ENCODE measurements at places on chromosomes 3 and 15.
A peak's percentile ranks its signal among the peaks of the same experiment; 100 is the strongest.

GRCh38 chr15:42447599-42447998 is 43.3 kb downstream of the ZNF106 start:
- no peak for DNase-seq
- peaks cover 12% of the 10 kb centered on the region for H3K4me1 ChIP-seq
- no peak overlapping the region for H3K4me3 ChIP-seq
- no peak overlapping the region for H3K27ac ChIP-seq
- H3K27me3 ChIP-seq = no peaks in the 10 kb centered on the region
- peaks cover 15% of the 10 kb centered on the region for H3K36me3 ChIP-seq

DNA sequence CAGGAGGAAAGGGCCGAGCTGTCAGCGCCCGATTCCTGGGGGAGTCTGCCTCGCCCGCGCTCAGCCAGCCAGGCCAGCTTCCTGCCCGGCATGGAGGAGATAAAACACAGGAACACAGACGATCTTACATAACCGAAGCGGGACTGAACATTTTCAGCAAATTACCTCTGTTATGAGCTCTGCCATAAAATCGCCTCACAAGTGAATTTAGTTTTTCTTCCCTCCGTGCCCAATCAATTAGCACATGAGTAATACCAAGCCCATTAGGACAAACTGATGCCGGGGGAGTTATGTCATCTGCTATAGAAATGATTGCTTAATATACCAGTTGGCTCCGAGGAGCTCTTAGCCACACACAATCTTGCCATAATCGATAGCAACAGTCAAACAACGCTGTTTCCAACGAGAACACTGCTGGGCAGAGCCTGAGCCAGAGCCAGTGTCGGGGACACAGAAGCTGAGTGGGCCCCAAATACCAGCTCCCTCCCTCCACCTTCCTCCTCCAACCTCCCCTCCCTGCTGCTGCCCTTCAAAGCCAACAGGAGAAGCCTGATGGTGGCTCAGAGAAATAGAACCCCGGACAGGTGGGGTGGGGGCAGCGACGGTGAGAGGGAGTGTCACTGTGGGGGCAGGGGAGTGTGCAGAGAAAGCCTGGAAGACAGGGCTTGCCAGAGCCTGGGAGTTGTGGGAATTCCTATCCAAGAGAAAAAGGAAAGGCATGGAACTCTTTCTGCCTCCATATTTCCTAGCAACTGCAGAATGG is 279.4 kb upstream of the TLE3 start:
- peaks cover 4% of the 10 kb centered on the region for H3K4me1 ChIP-seq
- peaks cover 21% of the 10 kb centered on the region for H3K27me3 ChIP-seq
- no peak overlapping the region for H3K27ac ChIP-seq
- H3K4me3 ChIP-seq = no peak overlapping the region
- DNase-seq = no peak

GRCh38 chr3:110495201-110495927 is 576.3 kb upstream of the NECTIN3 start:
- no peaks in the 10 kb centered on the region for H3K36me3 ChIP-seq
- H3K4me3 ChIP-seq = no peak overlapping the region
- no peak overlapping the region for H3K27ac ChIP-seq
- DNase-seq = no peak
- H3K27me3 ChIP-seq = peaks cover 4% of the 10 kb centered on the region
- H3K4me1 ChIP-seq = no peaks in the 10 kb centered on the region

DNA sequence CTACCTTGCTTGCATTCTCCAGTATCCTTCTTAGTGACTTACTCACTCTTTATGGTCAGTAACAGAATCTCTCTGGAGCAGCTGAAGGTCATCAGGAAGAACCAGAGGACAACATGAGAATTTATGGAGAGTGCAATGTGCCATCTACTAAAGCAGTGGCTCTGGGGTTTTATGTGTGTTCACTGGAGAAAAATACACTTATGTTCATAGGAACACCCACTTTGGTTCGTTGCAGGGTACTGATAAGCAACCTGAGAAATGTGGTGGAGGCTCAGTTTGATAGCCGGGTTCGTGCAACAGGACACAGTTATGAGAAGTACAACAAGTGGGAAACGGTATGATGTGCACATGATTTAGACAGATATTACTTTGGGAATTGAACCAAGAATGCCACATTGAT is 12.8 kb downstream of the CPB1 start:
- peaks cover 1% of the 10 kb centered on the region for H3K27me3 ChIP-seq
- DNase-seq = no peak
- H3K27ac ChIP-seq = no peak overlapping the region
- H3K36me3 ChIP-seq = no peaks in the 10 kb centered on the region

GRCh38 chr3:67653425-67654098 is 850 bp downstream of the SUCLG2 start:
- H3K27me3 ChIP-seq = no peaks in the 10 kb centered on the region
- DNase-seq = no peak
- H3K4me3 ChIP-seq = peak overlapping the region; percentile 86
- peaks cover 5% of the 10 kb centered on the region for H3K36me3 ChIP-seq

DNA sequence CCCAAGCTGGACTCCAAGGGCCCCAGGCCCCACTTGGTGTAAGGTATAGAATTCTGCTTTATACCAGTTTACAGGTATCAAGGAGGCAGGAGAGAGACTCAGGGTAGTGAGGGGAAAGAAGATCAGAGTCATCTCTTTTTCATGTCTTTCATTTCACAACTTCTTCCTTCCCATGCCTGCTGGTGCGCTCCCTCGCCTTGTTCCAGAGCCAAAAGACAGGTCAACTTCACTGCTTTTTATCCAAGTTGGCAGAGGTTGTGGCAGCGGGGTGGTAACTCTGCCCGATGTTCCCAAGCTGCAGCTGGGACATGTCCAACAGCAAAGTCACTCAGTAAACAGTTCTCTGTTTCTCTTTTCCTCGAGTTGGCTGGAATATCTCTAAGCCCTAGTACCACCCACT is 86.3 kb upstream of the TCF12 start:
- no peaks in the 10 kb centered on the region for H3K4me1 ChIP-seq
- H3K4me3 ChIP-seq = no peak overlapping the region
- H3K36me3 ChIP-seq = no peaks in the 10 kb centered on the region
- DNase-seq = no peak

DNA sequence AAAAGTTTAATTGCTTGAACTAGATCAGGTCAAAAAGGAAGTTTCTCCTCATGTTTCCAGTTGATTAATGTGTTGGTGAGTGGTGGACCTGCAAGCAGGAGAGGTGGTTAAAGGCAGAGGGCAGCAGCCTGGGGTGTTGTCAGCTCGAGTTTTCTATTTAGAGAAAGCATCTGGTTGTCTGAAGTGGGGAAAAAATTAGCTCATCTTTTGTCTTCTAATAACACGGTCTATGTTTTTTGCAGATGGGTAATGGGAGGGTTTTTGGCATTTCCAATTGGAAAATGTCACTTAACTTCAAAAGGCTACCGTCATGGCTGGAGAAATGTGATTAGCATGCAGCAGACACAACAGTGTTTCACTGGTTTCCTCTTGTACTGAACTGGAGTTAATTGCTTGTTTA is 122.6 kb downstream of the ITPR1 start:
- no peak overlapping the region for H3K27ac ChIP-seq
- DNase-seq = no peak
- H3K4me1 ChIP-seq = peaks cover 16% of the 10 kb centered on the region
- H3K4me3 ChIP-seq = no peak overlapping the region

DNA sequence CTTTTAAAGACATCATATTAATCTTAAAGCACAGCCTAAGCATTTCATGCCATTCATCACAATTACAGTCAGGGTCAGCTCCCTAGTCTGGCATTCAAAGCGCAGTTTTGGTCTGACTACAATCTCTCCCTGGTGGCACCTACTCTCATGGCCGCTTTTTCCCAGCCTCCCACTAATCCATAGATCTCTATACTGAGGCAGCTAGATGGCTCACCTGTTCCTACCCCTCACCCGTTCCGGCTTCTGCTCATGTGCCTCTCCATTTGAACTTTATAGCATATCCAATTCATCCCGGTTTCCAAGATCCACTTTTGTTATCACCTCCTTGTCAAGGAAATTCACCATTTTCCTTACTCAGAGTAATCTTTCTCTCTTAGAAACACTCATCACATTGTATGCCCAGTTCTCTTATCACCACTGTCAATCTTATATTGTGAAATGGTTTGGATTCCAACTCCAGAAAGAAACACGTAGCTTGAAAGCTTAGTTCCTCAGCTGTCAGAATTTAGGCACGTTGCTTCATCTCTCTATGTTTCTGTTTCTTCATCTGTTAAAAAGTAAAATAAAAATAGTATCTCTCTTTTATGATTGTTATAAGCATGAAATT is 220.0 kb upstream of the UBE2E2 start:
- no peak overlapping the region for H3K27ac ChIP-seq
- H3K4me1 ChIP-seq = no peaks in the 10 kb centered on the region
- no peak for DNase-seq
- no peak overlapping the region for H3K4me3 ChIP-seq
- H3K36me3 ChIP-seq = no peaks in the 10 kb centered on the region

DNA sequence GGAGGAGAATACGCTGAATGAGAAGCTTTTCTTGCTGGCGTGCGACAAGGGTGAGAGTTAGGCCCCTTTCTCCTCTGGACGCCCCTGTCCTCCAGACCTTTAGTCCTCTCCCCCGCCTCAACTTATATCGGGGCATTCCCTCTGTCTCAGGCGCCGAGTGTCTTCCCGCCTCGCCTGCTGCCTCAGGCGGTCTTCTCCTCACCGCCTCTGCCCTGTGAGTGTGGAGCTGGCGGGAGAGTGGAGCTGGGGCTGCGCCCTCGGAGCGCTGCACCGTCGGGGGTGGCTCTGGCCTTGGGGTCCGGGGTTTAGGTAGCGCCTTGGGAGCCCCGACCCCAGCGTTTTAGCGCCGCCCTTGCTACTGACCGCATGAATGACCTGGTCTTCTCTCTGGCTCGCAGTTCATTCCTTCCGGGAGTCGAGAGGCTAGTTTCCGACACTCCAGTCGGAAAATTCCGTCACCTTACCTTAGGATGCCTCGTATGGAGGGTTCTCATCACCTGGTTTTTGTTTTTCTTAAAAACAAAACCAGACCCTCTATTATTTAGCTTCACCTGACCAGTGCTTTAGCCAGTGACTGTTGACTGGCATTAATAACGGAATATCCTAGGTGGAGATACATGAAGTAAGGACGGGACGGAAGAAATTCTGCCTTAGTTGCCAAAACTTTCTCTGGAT is 985 bp downstream of the TRPC1 start:
- peak overlapping the region; percentile 68 for H3K27ac ChIP-seq
- DNase-seq = peak; percentile 13
- H3K4me3 ChIP-seq = peak overlapping the region; percentile 93
- peaks cover 2% of the 10 kb centered on the region for H3K27me3 ChIP-seq

DNA sequence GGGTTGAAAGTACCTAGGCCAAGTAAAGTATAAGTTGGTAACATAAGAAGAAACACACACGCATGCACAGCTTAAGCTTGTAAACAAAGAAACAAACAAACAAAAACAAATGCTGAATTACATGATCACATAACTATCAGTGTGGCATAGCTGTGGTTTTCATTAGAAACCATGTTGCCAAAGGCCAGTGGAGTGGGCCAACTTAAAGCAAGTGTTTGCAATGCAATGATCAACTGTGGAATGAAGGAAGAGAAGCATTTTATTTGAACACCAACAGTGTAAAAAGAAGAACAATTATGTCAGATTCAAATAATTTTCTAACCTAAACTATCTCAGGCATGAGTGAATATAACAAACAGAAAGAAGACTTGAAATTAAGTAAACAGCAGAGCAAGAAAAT is 199.4 kb upstream of the STRIT1 start:
- no peak overlapping the region for H3K27ac ChIP-seq
- H3K4me1 ChIP-seq = peaks cover 2% of the 10 kb centered on the region
- H3K36me3 ChIP-seq = no peaks in the 10 kb centered on the region
- no peak overlapping the region for H3K4me3 ChIP-seq
